ENCODE measurements at places on chromosomes 5 and 9.

GRCh38 chr9:112605963-112606699, 111.8 kb downstream of the INIP start:
- DNase-seq: no peak

- peak; percentile 73 for DNase-seq
Observed at GRCh38 chr5:178113141-178113787, at the start of gene N4BP3. Gene N4BP3, plus strand, starts transcription at chr5:178113532. Its CDS starts 6,052 bp downstream, at chr5:178119584.

DNA sequence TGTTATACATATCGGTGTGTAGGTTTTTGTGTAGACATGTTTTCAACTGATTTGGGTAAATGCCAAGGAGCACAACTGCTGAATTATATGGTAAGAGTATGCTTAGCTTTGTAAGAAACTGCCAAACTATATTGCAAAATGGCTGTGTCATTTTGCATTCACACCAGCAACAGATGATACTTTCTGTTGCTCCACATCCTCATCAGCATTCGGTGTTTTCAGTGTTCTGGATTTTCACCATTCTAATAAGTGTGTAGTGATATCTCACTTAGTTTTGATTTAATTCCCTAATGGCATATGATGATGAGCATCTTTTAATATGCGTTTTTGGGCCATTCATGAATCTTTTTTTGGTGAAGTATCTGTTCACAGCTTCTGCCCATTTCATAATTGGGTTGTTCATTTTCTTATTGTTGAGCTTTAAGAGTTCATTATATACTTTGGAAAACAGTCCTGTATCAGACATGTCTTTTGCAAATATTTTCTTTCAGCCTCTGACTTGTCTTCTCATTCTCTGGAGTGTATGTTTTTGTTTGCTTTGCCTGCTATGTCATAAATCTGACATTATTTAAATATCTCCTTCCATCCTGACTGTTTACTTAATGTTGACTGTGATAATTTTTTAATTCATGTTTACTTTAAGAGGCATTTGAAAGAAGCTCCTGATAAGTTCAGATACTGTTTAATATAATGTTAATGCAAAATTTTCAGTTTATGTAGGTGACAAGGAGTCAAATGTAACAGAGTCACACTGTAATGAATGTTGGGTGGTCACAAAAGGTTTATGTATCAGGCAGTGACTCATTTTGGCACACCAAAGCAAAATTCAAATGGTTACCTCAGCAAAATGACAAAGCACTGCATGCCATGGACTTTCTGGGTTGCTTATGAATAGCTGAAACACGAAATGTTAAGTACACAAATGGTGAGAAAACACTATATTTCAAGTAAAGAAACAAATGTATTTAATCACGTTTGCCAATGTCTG, 181.1 kb upstream of the DAB2 start:
- DNase-seq: no peak

GRCh38 chr5:176352116-176352878, 9.3 kb downstream of the KIAA1191 start:
- DNase-seq: no peak

GRCh38 chr5:33398501-33398900, 42.3 kb upstream of the TARS1 start:
- no peak for DNase-seq
